ENCODE measurements at places on chromosomes 5 and 9.

DNA sequence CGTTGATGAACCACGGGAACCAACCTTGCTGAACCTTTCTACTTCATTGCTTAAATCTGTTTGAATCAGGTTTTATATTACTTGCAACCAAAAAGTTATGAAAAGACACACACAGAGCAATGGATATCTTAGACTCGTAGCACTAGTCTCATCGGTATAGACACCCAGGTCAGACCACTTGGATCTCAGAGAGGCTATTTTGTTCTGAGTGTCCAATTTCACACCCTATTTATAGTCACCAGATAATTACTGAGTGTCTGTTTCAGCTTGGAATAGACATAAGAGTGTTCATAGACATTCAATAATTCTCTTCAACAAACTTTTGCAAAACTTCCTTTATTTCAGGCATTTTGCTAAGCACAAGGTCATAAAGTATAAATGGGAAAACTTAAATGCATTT is 145.4 kb upstream of the EGFLAM start:
- DNase-seq = no peak

DNA sequence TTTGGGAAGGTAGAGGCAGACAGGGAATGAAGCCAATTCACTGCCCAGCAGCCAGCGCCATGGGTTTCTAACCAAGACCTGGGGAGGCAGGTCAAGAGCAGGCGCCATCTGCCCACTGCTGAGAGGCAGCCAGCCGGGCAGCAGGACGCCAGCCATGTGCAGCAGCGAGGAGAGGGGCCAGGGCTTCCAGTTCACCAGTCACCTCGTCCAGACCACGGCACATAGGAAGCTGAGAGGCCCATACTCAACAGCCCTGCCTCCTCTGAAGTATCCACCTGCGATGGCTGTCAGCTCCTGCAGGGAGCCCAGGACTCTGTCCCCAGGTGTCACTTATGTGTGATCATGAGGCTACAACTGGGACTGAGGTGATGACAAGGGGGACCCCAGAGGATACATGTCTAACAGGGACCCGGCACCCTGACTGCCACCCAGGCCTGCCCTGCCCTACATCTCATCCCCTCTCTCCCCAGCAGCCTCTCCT is 30.1 kb downstream of the IPPK start:
- no peak for DNase-seq

- DNase-seq = no peak
Observed at GRCh38 chr9:124449381-124450151, 685 bp upstream of the ADGRD2 start.

GRCh38 chr5:38672059-38672788 is 115.8 kb upstream of the LIFR start:
- DNase-seq = no peak

- no peak for DNase-seq
Observed at GRCh38 chr9:84070590-84070989, 90.0 kb downstream of the RMI1 start.

DNA sequence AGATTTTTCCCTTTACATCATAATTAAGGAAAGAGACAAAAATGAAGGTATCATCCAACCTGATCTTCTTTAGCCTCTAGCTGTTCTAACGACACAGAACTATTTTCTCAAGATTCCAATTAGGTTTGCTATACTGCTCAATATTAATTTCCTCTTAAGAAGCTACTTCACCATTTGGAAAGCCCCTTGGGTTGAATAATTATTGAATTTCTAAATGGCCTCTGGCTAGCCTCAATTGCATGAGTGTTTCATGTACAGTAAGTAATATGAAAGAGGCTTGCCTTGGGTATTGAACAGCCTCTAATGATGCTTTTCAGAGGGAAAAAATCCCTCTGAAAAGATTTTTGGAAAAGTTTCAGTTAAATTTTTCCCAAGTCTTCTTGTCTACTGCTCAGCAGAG is 3.7 kb upstream of the MOB3B start:
- no peak for DNase-seq

DNA sequence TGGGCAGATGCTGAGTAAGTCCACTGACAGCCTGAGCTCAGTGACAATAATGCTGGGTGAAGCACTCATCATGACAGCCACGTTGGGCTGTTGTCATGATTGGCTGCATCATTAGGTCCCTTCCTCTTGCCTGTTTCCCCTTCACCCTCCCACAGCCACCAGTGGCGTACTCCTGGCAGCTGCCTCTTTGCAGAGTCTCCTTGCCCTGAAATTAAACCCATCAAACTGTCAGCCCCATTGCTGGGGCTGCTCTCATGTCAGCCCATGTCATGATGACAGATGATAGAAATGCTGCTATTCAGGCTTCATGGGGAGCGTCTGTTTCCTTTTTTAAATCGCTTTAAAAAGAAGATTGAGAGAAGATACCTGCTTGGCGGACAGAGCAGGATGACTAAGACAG is 327.4 kb downstream of the AGTPBP1 start:
- no peak for DNase-seq

DNA sequence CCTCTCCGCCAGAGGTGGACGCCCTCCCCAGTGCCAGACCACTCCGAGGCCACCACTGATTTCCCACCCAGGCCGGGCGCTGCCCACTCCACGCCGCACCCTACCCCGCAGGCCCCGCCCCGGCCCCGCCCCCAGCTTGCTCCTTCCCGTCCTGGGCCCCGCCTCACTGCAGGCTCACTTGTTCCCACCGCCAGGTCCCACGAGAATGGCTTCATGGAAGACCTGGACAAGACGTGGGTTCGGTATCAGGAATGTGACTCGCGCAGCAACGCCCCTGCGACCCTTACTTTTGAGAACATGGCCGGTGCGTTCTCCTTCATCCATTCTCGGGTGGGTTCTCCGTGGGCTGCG is 6.5 kb downstream of the LRRC26 start:
- no peak for DNase-seq

DNA sequence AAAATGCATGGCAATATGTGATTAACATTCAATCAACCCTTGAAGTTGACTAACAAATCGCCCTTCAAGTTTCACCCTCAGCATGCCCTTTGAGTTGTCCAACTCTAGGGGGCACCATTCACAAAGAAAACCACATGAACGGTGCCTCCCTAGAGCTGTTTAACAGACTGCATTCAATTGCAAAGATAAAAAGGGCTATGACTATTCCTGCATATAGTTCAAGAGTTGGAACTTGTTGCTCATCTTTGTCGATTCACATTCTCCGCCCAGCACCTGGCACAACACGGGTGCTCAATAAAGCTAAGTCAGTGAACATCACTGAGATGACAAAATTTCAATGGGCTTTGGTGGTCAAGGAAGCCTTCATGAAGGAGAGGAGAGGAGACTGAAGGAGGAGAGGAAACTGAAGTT is 69.6 kb upstream of the SLC30A5 start:
- DNase-seq = no peak

GRCh38 chr9:122498883-122499288 is 11.7 kb upstream of the OR1J2 start:
- no peak for DNase-seq

GRCh38 chr5:132770476-132771159 is 6.4 kb downstream of the SEPTIN8 start:
- DNase-seq = no peak

GRCh38 chr5:140590861-140591260 is 26.2 kb downstream of the SLC35A4 start:
- no peak for DNase-seq

DNA sequence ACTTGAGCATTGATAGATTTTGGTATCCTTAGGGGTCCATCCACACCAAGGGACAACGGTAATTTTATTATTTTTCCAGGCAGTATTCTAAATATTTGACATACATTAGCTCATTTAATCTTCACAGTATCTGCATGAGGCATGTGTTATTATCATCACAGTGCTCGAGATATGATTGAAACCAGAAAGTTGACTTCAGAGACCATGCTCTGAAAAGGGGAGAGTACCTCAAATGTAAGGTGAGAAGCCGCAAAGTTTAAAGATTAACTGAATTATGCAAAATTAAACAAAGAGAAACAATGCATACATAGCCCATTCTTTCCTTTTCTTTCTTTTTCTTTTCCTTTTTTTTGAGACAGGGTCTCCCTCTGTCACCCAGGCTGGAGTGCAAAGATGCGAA is 104.1 kb downstream of the SLC25A46 start:
- no peak for DNase-seq

DNA sequence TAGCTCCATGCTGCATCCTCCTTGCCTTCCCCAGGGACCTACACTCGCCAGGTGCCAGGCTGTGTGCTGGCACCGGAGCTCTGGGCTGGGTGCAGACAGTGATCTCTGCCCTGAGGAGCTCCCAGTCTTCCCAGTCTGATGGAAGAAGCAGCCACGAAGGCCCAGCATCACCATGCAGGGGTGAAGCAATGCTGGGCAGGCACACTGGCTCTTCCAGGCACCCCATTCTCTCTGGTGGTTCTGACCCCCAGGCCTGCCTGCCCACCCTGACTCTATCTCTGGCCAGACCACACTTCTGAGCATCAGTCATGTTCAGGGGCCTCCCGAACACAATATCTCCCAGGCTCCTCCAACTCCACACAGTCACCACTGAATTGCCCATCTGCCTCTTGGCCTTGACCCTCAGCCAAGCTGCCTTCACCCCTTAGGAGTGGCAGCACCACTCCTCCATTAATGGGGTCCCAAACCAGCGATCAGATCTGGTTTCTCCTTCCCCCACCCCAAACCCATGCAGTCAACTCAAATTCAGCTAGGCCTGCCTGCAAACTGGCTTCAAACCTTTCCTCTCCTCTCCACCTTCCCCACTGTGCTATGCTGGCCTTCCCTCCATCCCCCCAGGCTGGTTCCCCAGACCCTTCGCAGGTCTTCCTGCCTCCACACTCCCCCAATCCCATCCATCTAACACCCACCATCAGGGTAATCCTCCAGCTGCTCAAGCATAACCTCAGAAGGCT is 102.7 kb upstream of the MVB12B start:
- no peak for DNase-seq

GRCh38 chr9:37407468-37407867 is 15.0 kb upstream of the GRHPR start:
- no peak for DNase-seq

GRCh38 chr5:96329289-96329688 is 103.8 kb downstream of the PCSK1 start:
- no peak for DNase-seq

GRCh38 chr5:154097031-154097430 is 58.3 kb downstream of the MFAP3 start:
- no peak for DNase-seq

GRCh38 chr9:556199-556598 is 285.3 kb upstream of the DMRT1 start:
- no peak for DNase-seq

DNA sequence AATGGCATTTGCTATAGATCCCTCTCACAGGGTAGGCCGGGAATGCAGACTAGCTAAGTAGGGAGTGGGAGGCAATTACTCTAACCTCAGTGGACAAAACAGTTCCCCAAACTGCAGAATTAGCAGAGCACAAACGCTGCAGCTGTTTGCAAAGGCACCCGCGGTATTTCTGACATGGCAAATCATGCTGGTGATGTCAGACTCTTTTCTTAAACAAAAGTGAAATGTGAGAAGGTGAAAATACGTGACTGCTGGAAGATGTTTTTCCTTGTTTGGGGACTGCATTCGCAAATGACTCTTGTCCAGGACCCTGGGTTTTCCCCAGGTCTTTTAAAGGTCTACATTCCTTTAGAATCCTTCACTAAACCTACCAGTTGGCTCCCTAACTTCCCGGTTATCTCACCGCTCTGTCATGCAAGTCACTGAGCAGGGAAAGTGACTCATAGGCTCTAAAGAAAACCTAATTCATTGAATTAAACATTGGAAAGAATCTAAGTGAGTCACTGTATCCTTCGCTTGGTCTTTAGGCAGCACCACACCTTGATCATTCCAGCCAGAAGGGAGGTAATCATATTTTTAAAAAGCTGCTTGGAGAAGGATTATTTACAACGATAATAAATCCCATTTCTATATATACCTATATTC is 91.5 kb upstream of the DNAH5 start:
- DNase-seq = no peak

DNA sequence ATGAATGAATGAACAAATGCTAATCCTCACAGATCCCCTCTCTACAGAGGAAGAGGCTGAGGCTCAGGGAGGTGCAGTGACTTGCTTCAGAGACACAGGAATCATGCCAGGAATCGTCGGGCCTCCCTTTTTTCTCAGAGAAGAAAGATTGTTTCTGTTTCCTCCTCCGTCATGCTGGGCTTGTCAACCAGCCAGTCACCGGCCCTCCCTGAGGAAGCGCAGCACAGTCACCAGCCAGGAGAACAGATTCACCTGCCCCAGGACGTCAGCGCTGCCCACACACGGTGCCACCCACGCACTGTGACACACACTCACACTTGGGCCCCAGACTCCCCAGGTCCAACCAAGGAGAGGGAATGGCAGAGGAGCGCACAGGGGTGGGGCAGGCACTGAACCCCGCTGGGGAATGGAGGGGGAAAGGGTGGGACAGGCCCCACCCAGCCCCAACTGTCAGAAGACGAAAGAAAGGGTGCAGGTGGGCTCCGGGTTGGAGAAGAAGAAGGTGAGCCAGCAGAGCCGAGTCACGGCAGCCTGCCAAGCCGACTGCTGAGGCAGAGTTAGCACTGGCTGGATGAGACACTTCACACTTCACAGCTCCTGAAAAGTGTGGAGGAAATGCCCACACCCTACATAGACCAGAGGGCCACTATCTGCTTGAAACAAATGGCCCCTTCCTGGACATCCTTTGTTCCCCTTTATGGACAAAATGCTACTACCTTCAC is 13.8 kb upstream of the ERGIC1 start:
- no peak for DNase-seq

- DNase-seq = no peak
Observed at GRCh38 chr5:94526706-94527105, 91.7 kb downstream of the KIAA0825 start.

GRCh38 chr9:16023446-16023845 is 470.6 kb downstream of the CCDC171 start:
- no peak for DNase-seq

DNA sequence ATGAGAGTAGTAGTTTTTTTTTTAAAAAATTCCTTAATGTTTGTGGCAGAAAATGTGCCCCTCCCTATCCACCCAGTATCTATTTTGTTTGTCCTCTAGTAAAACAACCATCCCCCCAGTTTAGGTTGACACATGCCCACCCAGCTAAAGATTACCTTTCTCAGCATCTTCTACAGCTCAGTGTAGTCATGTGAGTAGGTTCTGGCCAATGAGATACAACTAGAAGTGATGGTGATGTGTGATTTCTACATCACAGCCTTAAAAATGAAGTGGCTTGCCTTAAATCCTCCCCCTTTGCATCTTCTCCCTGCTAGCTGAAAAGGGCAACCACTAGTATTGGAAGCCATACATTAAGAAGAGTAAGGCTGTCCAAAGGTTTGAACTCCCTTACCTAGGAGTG is 14.9 kb downstream of the CHD1 start:
- DNase-seq = no peak

GRCh38 chr9:13291718-13292117 is 12.2 kb upstream of the MPDZ start:
- no peak for DNase-seq
